Right cardiac atrium (tissue), 5 donors: ENCODE measurements at places on chromosomes 3 and 15. TPM values are rescaled to one million over a fixed set of nuclear protein-coding genes. Genes with fewer than 3 reads are reported as not detected.
A peak's percentile ranks its signal among the peaks of the same experiment; 100 is the strongest.

DNA sequence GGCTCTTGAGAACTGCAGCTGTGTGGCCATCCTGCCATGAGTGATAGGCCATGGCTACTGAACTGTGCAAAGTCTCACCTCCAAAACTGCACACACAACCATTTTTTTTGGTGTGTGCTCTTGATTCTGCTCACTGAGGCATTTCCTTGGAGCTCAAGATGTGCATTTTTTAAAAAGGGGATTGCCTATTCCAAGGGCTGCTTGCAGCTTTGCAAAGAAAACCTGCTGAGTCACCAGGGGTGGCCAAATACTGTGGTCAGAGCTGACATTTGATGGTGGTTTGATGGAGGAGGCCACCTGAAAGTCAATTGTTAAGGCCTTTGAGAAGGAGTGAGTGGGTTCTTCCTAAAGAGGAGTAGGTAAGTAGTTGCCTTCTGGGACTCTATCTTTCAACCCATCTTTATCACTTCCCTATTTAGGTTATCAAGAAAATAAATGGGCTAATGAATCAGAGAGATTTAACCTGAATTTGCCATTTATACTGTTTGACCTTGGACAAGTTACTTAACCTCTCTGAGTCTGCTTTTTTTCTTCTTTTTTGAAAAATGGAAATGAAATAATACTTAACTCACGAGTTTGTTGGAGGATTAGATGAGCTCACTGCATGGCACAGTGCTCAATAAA, 87.9 kb downstream of the CHST2 start:
- DNase-seq, result no peak

DNA sequence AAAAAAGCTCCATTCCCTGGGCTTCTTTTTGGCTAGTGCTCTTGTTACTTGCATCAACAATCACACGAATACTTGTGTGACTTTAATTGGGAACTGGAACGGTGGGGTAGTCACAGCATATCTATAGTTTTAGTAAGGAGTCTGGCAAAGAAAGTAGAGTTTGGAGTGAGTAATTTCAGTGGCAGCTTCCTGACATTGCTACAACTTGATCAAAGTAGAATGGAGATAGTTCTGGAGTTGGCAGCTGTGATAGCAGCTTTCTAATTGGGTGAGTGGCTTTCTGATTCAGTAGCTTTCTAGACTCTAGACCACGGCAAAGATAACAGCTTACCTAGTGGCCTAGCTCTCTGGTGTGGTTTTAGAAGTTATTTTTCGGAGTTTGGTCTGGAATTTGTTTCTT, 475.0 kb downstream of the TUSC7 start:
- DNase-seq, result no peak

DNA sequence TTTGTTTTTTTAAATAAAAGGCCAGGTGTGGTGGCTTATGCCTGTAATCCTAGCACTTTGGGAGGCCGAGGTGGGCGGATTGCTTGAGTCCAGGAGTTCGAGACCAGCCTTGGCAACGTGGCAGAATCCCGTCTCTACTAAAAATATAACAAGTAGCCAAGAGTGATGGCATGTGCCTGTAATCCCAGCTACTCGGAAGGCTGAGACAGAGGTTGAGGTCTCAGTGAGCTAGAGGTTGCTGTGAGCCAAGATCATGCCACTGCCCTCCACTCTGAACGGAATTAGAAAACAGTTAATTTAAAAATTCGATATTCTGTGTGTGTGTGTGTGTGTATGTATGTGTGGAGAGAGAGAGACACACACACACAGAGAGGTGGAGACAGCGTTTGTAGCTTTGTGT, 58.8 kb downstream of the TCF12 start:
- DNase-seq, result no peak

DNA sequence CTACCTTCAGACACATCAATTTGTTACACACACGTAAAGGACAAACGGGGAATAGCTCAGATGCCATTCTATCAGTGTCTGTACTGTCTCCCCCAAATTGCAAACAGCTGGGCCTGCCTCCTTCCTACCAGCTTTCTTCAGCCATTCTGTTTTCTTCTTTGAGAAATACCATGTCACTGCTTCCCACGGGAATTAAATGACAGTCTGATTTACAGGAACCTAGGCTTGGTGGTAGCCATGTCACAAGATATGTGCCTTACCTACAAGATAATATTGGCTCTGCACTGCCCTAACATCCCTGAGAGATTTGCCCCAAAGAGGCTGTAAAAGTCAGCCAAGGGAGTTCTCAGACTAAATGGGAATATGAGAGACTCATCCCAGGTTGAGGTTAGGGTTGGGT, 308.3 kb downstream of the LRTM1 start:
- no peak for DNase-seq

DNA sequence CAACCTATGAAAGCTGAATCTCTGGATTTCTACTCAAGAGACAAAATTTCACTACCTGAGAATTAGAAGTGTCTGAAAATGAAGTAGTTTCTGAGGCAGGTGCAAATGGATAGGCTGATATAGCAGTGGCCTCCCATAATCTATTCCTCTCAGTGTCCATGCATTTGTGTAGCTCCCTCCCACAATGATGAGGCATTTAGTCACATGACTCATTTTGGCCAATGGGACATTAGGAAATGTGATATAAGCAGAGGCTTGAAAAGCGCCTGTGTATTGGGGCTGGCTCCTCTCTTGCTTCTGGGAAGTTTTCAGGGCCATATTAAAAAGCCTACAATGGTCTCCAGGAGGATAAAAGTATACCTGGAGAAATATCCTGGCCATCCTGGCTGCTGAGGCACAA, 79.7 kb upstream of the MRPL3 start:
- no peak for DNase-seq

DNA sequence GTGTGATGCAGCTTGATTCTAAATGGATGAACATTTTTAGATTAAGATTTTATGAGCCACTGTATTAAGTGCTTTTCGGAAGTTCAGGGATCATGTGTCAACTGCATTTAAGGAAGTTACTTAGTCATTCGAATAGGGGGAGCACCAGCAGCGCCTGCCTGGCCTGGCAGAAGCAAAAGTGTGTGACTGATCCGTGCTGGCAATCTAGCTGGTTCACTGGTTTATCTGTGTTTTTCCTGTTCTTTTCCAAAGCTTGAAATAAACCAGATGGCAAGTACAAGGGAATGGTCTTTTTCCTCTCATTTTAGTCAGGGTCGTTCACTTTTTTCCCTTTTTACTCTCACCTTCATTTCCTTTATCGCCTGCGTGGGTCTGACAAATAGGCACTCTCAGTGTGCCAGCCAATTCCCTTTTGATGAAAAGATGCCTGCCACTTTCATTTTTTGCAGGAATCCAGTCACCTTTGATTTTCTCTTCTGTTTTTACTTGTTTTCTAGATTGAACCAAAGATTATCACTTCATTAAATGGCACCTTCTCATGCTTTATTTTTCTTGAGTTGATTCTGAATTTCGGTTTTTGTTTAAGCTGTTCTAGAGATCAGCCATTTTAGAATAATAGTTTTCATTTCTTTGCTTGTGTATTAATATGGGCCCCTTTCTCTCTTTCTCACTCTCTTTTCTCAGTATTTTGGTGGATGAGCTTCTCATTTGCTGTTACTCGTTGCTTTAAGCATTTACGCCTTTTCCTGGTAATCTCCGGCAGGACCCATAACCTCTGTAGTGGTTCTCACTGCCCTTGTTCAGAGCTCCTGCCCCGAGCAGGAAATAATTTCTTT, 2.8 kb downstream of the ABHD2 start:
- DNase-seq, result peak; percentile 84

- no peak for DNase-seq
These were observed 9.4 kb downstream of the FILIP1L start for GRCh38 chr3:100104817-100105413.

RAB27A gene
- 18.0 TPM for total RNA-seq

C2CD4A gene
- not detected for total RNA-seq

ACY1 gene
- total RNA-seq, result 18.4 TPM
